Osteoblast (primary cell): ENCODE measurements at places on chromosomes 7 and 10. TPM values are rescaled to one million over a fixed set of nuclear protein-coding genes. Genes with fewer than 3 reads are reported as not detected.
A peak's percentile ranks its signal among the peaks of the same experiment; 100 is the strongest.

DNA sequence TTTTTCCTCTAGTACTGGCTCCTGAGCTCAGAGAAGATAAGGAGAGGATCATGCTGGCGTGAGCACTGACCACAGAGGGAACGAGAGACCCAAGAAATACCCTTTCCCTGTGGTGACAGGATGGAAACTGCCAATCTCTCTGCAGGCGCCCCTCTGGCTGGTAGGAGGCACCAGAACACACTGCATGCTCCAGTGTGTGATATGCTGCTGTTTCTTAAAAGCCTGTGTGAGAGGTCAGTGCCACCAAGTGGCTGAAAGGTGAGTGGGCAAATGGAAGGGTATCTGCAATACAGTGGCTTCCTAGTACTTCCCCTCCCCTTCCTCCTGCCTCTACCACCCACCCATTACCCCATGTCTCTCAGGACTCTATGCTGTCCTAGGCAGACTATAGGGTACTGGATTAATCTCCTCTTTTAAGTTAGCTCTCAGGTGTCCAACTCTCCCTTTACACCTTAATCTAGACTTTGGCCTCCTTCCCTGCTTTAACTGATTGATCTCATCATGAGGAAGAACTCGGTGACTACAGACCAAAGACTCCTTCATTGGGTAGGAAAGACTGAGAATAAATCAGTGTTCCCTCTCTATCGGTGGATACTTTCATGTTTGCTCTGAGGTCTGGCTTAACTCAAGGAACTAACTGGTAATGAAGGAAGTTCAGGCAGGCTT is 283.6 kb downstream of the ADRA2A start:
- no peak for DNase-seq

- peak; percentile 35 for DNase-seq
Observed at GRCh38 chr10:108913300-108913699, 1010.0 kb downstream of the XPNPEP1 start.

- no peak for DNase-seq
Observed at GRCh38 chr7:23467291-23467805, 2.9 kb downstream of the IGF2BP3 start.

DNA sequence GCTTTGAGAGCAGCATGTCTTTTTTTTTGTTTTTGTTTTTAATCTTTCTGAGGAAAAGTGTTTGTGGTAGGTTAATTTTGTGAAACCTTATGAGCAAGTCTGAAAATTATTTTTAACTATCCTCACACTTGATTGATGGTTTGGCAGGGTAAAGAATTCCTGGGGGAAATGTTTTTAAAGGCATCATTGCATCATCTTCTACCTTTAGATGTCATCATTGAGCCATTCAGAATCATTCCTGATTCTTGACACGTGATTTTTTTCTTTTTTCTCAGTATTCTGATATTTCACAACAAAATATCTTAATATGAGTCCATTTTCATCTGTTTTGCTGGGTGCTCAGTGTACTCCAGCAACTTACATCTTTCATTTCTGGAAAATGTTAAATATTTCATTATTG is 28.3 kb downstream of the PALS2 start:
- no peak for DNase-seq

DNA sequence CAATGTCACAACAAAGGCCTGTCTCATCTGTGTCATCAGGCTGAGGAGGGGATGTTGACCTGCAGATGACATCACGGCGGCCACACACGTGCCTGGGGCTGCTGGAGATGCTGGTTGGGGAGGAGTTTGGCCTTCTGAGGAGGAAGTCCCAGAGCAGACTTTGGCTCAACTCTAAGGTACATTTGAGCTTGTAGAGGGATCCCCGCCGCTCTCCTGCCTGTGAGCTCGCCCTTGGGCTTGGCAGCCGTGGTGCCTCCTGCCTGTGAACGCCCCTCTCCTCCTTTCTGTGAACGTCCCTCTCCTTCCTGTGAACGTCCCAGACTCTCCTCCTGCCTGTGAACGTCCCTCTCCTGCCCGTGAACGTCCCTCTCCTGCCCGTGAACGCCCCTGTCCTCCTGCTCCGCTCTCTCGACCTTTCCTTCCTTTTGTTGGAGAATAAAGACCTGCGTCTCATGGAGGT is 176.4 kb downstream of the DNAJB6 start:
- DNase-seq, result peak; percentile 53

DNA sequence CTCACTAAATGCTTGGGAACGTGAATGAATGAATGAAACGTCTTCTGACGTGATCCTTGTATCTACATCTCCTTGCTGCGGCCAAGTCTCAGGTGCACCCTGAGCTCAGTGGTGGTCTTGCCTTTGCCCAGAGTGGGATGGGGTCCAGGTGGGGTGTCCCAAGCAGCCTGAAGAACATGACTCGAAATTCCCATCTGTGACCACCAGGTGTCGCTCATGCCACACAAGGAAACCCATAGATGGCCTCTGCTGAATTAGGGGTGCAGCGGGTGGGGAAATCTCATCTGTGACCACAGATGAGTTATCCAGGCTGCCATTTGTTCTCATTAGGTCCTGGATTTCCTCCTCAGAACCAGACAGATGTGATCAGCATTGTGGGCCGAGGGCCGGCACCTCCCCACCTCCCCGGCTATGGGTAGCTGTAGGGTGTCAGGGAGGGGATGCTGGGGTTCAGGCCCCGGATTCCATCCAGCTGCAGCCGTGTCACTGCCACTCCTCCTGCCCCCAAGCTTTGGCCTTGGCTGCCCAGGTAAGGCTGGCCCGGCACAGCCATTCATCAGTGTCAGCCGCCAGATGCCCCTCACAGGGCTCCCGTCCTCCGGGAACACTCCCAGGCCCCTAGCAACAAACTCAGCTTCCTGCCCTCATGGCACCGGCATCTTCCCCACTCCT is 21.0 kb upstream of the GNA12 start:
- DNase-seq, result peak; percentile 90

DNA sequence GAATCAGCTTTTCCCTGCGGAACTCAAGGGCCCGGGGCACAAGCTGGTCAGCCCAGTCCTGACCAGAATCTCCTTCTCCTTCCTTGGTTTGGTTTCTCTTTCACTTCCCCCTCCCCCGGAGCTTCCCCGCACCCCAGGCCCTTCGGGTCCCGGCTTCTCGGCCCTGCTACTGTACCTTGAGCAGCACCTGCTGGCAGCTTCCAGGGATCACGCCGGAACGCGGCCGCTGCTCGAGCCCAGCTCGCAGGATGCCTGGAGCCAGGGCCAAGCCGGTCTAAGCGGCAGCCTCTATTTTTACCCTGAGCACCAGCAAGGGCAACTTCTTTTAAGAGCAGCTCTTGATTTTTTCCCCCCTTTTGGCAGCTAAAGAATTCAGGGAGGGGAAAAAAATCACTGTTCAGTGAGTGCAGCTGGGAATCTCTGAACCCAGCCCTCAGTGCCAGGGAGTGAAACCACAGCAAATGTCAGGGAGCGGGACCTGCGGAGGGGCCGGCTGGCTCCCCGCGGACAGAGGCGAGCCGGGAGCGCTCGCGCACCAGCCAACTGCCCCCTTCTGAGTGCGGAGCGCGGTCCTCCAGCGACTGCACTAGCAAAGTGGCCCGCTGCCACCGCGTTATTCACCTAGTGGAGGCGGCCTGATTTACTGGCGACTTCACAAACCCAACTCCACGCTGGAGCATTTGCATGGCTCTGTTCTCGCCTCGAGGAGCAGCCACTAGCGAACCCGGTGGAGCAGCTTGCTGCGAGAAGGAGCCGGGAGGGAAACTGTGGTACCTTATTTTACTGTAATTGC is 2.4 kb upstream of the INHBA start:
- DNase-seq, result peak; percentile 91

DNA sequence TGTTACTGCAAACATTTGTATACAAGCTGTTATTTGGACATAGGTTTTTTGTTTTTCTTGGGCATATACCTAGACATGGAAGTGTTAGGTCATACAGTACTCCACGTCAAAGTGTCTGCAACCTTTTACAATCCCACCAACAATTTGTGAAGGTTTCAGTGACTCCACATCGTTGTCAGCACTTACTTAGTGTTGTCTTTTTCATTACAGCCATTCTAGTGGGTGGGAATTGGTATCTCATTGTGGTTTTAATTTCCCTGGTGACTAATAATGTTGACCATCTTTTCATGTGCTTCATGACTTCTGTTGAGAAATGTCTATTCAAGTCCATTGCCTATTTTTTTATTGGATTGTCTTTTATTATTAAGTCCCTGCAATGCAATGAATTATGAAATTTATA is 95.0 kb downstream of the UBE3C start:
- no peak for DNase-seq

DNA sequence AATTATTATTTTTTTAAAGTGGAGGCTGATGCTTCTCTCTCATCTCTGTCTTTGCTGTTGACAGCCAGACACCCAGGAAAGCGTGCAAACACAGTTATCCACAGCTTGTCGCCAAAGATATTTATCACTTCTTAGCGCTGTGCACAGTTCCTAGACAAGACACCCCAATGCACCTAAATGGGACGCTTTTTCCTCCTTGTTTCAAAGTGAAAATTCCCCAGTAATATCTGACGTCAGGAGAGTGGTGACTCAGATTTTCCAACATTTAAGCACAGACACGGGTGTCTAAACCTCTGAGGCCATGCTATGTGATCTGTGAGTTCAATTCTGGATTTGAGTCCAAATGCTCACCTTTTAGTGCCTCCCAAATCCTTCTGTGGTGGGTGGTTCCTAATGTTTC is 151.6 kb downstream of the EMX2 start:
- no peak for DNase-seq

DNA sequence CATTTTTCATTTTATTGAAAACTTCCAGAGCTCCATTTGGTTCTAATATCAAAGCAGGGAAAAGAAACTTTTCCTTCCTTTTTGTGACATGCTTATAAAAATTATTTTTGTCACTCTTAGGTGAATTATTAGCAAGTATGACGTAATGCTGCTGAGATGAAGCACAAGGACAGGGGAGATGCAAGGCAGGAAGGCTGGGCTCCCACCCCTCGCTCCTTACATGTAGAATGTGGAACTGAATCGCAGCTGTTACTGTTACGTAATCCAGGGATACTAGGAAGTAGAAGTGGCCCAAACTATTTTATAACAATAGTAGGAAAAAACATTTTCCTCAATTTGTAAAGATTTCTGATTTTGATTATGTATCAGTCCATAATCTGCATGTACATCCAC is 17.1 kb upstream of the GTPBP4 start:
- peak; percentile 34 for DNase-seq

GRCh38 chr7:16891338-16891737 is 9.6 kb upstream of the AGR3 start:
- no peak for DNase-seq

GRCh38 chr7:122984021-122984420 is 11.5 kb downstream of the TAS2R16 start:
- DNase-seq, result no peak

- no peak for DNase-seq
Observed at GRCh38 chr10:6177880-6178281, 24.9 kb upstream of the PFKFB3 start.

DNA sequence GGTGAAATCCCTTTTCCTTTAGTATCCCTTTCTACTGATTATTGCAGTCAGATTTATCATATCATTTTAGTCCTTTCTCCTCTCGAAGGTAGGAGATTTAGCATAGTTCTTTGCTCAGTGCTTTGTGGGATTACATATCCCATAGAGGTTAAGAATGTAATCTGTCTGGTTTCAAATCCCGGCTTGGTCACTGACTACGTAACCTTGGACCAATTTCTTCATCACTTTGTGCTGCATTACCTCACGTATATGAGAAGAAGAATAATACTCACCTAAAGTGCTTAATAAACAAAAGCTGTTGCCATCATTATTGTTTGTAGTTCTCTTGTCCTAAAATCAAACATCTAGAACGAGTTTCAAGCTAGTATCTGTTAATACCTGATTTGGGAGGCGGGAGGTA is 74.0 kb downstream of the KMT2E start:
- DNase-seq, result no peak

ITGA8 gene
- 1.2 and 2.5 TPM in 2 replicates for total RNA-seq

PLXNA4 gene
- 4.3 and 6.5 TPM in 2 replicates for total RNA-seq

C10orf105 gene
- total RNA-seq, result under 0.01 TPM in 1 of 2 replicates, not detected in the other

ZNF862 gene
- 8.7 and 12.7 TPM in 2 replicates for total RNA-seq

LAMB4 gene
- under 0.01 and 0.36 TPM in 2 replicates for total RNA-seq
